ENCODE measurements at places on chromosomes 7 and 10. TPM values are rescaled to one million over a fixed set of nuclear protein-coding genes. Genes with fewer than 3 reads are reported as not detected.

The CALD1 gene
- 151 TPM for polyA plus RNA-seq

GRCh38 chr10:31133792-31134310, 102.2 kb upstream of the ZNF438 start:
- DNase-seq: no peak

DNA sequence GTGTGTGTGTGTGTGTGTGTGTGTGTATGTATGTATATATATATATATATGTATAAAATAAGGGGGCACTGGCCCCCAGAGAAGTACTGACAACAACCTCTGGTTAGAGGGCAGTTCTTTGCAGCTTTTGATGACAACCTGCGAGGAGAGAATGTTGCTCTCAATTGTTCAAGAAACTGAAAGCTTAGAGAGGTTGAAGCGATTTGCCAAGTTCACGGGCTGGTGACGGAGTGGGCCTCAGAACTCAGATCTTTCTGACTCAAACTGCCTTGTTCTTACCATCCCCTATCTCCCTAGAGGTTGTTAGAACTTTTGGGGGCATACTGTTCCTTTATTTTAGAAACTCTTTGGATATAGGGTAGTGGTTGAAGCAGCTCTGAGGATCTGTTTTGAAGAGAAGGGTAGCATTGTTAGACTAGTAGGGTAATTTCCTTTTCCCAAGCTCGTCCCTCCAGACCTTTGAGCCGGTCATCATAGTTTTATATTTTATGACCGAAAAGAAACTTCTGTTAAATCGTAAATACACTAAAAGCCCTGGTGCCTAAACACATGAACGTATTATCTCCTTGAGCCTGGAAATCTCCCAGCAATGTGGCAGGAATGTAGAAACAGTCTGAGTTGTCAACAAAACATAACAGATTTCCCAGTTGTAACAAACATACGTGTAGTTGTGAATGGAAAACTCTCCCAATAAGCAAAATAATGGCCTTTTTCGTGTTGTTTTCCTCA, 541.7 kb upstream of the GALNT17 start:
- no peak for DNase-seq

The OR2A1 gene
- polyA plus RNA-seq: not detected

GRCh38 chr7:44534501-44534900, 6.6 kb downstream of the NPC1L1 start:
- peak; percentile 8 for DNase-seq

- peak; percentile 92 for DNase-seq
These were observed 252.6 kb downstream of the DOCK4 start for GRCh38 chr7:111953611-111954010.

- peak; percentile 90 for DNase-seq
These were observed 126.7 kb upstream of the PRSS58 start for GRCh38 chr7:142384493-142384922.

DNA sequence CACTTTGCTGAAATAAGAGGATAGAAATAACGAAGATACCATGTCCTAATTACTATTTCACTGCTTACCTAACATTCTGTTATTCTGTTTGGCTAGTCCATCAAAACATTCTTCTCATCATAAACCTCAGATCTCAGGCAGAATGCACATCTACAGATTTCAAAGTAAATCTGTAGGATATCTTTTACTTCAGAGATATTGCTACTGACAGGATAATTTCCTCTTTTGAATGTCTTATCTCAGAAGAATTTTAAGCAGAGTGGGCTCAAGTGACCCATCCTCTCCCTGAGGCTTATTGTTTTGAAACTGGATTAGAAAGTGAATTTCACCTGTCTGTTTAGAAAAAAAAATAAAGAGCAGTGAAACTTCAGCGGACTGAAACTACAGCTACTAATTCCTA, 83.6 kb downstream of the SEMA3C start:
- DNase-seq: no peak

The YAE1 gene
- polyA plus RNA-seq: 19.6 TPM

DNA sequence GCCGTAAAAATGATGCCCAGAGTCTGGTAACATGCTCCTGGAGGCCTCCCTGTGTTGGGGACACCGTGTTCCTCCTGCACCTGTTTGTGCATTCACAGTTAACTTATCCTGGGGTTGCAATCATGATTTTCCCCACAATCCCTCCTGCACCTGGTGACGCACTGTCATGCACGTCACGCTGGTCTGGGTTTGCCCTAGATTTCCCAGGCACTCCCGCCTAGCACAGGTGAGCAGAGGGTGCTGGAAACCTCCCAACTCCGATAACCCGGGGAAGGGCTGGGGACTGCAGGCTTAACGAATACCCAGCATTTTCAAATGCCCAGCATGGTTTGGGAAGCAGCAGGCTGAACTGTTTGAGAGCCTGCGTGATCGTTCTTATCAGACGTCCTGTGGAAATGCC, 427.1 kb downstream of the TCERG1L start:
- no peak for DNase-seq

The SLC39A12 gene
- not detected for polyA plus RNA-seq

GRCh38 chr10:121961456-121961855, 13.6 kb downstream of the NSMCE4A start:
- DNase-seq: no peak

- no peak for DNase-seq
These were observed at the start of gene HGF for GRCh38 chr7:81769891-81770727. Gene HGF, minus strand, starts transcription at chr7:81770047. Its CDS starts 76 bp downstream, at chr7:81769971.

The ASAH2 gene
- polyA plus RNA-seq: 0.45 TPM

DNA sequence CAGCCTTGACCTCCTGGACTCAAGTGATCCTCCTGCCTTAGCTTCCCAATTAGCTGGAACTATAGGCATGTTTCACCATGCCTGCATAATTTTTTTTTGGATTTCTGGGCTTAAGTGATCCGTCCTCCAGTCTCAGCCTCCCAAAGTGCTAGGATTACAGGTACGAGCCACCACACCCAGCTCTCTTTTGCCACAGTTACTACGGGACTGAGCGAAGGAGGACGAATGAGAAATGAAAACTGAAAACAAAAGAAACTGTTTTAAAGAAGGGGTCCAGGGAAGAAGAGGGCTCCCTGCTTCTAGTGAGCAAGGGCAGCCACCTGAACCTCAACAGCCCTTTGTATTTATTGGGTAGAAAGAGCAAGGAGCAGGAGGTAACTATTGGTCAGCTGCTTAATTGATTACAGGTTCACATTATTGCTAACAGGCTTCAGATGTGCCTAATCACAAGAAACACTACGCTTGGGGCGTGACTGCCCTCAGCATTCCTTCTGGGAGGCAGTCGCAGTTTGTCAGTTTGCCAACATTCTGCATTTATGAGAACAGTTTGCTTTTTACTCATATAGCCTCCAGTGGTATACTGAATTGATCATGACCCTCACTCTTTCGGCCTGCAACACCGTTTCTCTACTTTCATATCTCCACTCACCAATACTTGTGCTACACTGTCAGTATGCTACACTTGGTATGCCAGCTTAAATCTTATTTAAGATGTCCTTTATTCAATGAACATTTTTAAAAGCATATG, 676.8 kb downstream of the DNAJB9 start:
- DNase-seq: peak; percentile 62

DNA sequence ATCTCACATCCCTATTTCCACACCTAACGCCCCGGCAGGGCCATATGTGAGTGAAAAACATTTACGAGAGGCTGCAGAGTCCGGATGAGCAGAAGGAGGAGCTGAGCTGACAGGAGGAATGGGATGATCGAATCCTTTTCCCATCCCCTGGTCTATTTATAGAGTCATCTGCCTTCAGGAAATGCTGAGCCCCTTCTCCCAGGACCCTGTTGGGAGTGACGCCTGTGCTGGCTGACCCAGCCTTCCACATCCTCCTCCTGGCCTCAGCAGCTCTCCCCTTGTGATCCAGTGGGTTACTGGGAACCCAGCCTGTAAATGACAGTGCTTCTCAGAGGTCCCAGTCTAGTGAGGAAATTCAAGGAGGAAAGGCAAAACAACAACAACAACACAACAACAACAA, 16.6 kb downstream of the DENND2A start:
- DNase-seq: no peak

DNA sequence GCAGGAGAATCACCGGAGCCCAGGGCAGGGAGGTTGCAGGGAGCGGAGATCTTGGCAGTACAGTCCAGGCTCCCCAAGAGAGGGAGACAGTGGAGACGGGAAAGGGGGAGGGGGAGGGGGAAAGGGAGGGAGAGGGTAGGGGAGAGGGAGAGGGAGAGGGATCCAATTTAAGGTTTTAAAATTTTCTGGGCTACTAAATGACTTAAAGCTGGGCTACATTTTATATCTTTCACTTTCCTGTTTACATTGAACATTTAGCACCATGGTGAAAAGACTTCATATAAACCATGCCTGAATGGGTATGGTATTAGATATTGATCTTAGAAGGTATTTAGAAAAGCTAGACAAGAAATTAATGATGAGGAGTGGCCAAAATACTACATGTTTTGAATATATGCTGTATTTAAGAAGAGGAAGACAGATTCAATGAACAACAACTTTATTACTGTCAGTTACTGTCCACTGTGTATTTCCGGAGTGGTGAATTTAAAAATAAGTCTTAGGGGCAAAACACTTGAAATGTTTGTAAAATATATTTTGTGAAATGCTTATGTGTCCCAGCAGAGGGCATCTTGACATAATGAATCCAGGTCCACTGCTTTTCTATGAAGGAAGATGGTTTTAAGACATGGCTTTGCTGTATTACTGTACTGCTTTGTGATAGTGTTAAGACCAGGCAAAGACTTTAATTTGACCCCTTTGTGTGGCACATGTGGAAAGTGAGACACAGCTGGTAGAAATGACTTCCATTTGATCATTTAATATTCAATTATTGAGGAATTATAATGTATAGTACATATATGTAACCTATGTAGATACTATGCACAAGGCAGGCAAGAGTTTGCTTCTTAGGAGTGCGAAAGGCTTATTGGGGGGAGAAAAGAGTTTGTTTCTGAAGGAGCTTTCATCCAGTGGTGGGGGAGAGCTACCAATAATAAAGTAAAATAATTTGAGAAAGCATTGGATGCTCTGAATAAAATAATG, 52.8 kb downstream of the NRF1 start:
- DNase-seq: peak; percentile 48

DNA sequence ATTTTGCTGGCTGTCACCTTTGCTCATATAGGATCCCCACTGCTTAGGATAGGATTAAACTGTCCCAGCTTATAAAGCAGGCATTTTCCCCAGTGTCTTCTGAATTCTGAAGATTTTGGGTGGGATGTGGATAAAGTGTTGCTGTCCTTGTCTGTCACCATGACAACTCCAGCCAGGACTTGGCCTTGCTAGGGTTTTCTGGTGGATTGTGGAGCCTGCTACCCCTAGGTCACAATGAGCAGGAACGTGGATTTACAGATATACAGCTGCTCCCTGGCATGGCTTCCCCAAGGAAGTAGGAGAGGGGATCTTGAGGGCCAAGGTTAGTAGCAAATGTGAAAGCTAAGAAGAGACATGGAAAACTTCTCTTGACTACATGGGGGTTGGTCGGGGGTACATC, 220.7 kb downstream of the WDR11 start:
- no peak for DNase-seq

The ITPRID1 gene
- polyA plus RNA-seq: not detected

DNA sequence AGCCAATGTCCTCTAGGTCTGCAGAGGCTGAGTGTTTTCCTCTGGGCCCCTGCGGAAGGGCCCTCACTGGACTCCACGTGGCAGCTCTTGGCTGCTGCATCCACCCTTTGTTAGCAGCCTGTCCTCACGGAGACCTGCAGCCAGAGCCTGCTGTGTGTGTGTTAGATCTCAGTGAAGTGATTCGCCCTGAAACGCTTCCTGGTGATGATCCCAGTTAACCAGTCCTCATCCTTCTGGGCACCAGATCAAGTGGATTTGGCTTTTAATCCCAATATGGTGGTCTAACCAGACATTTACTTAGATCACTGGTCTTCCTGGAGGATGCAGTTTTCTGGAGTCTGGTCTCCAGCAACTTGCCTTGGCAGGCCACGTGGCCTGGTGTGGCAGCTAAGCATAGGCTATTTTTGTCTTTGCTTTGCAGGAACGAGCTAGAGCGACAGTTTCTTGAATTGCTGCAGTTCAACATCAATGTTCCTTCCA, 39.5 kb upstream of the GJD4 start:
- DNase-seq: no peak

- DNase-seq: no peak
These were observed 27.2 kb downstream of the HIPK2 start for GRCh38 chr7:139750459-139751095.

DNA sequence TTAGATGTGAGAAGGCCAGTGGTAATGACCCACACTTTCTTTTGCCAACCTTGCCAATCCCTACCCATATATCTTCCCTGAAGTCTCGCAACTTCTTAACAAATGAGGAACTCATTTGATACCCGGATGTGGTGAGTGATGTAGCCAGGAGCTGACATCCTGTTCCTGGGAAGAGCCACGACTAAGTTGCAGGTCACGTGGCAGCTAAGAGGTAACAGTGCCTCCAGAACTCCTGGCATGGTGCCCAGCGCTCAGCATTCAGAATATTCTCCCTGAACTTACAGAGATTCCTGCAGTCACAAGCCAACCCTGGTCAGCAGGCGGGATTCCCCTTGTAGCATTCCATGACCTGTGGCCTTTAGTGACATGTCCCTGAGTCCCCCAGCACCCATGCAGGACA, 282.5 kb downstream of the GALNT17 start:
- DNase-seq: no peak

GRCh38 chr7:104328970-104329825, 795 bp downstream of the LHFPL3 start:
- DNase-seq: no peak

GRCh38 chr10:77586719-77587415, 50.7 kb downstream of the KCNMA1 start:
- DNase-seq: peak; percentile 83

The MYH16 gene
- polyA plus RNA-seq: 3.7 TPM

- no peak for DNase-seq
These were observed 385.8 kb upstream of the KLF6 start for GRCh38 chr10:4170633-4171314.

DNA sequence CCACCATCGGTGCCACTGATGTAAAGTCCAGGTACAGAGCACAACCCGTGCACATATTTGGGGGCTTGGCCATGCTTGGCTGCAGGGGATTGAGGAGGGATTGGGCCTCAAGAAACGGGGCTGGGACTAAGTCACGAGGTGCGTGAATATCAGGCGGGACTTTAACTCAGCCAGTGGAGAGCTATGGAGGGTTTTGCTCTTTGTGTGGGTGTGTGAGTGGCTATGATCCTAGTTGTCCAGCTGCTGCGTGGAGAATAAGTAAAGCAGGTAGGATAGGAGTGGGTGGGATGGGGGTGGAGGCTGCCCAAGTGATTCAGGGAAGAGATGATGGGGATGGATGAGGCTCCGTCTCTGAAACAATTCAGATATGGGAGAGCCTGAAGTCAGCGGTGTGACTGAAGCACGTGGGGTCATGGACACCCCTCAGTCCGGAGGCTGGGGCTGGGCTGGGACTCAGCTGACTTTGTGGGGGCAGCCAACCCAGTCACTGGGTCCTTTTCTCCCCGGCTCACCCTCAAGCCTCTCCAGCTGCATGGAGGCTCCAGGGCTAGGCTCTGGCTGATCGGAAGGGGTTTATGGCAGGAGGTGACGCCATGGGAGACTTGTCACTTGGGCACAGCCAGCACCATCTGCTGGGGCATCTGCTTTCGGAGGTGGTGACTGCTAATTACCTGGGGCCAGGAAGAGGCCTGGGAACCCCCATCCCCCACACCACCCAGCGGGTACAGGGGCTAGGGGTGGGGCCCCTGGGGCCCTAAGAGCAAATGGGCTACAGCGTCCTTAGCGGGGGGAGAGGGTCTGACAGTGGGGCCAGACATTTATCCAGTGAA, 1.7 kb upstream of the LFNG start:
- DNase-seq: no peak

The MYPN gene
- polyA plus RNA-seq: 2.2 TPM

The MKI67 gene
- 20.8 TPM for polyA plus RNA-seq
